ENCODE measurements at places on chromosomes 2 and 18.

DNA sequence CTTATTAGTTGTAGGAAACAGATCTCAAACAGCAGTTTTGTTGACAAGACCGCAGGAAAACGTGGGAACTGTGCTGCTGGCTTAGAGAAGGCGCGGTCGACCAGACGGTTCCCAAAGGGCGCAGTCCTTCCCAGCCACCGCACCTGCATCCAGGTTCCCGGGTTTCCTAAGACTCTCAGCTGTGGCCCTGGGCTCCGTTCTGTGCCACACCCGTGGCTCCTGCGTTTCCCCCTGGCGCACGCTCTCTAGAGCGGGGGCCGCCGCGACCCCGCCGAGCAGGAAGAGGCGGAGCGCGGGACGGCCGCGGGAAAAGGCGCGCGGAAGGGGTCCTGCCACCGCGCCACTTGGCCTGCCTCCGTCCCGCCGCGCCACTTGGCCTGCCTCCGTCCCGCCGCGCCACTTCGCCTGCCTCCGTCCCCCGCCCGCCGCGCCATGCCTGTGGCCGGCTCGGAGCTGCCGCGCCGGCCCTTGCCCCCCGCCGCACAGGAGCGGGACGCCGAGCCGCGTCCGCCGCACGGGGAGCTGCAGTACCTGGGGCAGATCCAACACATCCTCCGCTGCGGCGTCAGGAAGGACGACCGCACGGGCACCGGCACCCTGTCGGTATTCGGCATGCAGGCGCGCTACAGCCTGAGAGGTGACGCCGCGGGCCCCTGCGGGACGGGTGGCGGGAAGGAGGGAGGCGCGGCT, at the start of gene TYMS:
Gene TYMS (plus strand): TSS at position 343 of the 690 bp plus-strand sequence. CDS start 90 bp downstream, at position 433.
- peak; percentile 79 for DNase-seq

DNA sequence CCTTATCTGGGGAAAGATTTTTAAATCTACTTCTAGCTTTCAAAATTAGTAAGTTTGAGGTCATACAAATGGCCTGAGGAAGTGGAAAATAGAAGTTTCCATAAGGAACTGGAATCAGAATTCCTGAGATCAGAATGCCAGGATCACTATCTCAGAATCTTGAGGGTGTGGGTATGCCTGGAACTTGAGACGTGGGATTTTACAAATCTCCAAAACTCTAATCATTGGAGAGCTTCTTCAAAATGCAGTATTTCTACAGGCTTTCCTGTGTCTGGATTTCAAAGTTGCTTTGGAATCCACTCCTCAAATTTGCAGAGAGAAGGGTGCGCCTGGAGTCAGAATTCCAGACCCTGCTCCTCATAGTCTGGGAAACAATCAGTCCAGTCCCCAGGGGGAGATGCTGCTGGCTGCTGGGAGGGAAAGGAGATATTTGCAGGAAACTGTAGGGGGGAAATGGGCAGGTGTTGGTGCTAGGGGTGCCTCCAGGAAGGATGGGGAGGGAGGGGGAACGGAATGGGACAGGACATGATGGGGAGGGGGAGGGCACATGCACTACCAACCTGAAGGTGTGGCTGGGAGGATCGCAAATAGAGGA, 31.0 kb upstream of the CATIP start:
- DNase-seq = no peak

GRCh38 chr2:190053426-190053825, 9.1 kb downstream of the MSTN start:
- DNase-seq = no peak

GRCh38 chr2:163132850-163133249, 294.3 kb upstream of the KCNH7 start:
- no peak for DNase-seq

GRCh38 chr2:187208199-187208785, 239.8 kb downstream of the CALCRL start:
- DNase-seq = no peak

- no peak for DNase-seq
Observed at GRCh38 chr2:83850071-83850725, 608.9 kb downstream of the SUCLG1 start.

GRCh38 chr18:2536493-2536892, 34.8 kb downstream of the METTL4 start:
- no peak for DNase-seq

DNA sequence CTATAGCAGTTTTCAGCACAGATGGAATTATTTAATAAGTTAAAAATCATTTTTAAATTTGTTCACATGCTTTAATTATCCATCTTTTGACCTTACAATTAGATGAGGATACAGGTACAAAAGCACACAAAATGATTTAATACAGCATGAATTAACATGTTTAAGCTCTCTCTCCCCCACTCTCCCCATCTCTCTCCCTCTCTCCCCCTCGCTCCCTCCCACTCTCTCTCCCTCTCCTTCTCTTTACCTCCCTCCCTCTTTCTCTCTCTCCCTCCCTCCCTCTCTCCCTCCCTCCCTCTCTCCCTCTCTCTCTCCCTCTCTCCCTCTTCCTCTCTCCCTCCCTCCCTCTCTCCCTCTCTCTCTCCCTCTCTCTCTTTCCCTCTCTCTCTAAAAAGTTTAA, 7.6 kb downstream of the NBAS start:
- no peak for DNase-seq

- no peak for DNase-seq
Observed at GRCh38 chr2:166223298-166223697, 95.5 kb upstream of the SCN1A start.

- DNase-seq = no peak
Observed at GRCh38 chr2:177211576-177212105, 953 bp upstream of the HNRNPA3 start.

DNA sequence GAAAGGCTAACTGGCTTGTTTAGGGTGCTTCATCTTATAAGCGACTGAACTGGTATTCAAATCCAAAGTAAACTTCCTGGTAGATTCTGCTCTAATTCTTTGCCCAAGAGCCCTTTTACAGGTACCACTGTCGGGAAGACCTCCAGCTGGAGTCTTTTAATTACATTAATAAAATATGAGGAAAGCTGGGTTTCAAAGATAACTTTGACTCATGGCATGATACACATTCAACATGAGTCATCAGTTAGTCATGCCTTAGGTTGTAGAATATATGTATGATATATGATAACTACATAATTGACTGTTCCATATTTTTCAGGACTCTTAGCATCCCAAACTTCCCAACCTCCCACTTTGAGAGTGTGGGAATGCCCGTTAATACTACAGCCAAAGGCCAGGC, 32.3 kb downstream of the ZCCHC2 start:
- no peak for DNase-seq

- DNase-seq = no peak
Observed at GRCh38 chr2:64985447-64985846, 3.8 kb upstream of the SLC1A4 start.

DNA sequence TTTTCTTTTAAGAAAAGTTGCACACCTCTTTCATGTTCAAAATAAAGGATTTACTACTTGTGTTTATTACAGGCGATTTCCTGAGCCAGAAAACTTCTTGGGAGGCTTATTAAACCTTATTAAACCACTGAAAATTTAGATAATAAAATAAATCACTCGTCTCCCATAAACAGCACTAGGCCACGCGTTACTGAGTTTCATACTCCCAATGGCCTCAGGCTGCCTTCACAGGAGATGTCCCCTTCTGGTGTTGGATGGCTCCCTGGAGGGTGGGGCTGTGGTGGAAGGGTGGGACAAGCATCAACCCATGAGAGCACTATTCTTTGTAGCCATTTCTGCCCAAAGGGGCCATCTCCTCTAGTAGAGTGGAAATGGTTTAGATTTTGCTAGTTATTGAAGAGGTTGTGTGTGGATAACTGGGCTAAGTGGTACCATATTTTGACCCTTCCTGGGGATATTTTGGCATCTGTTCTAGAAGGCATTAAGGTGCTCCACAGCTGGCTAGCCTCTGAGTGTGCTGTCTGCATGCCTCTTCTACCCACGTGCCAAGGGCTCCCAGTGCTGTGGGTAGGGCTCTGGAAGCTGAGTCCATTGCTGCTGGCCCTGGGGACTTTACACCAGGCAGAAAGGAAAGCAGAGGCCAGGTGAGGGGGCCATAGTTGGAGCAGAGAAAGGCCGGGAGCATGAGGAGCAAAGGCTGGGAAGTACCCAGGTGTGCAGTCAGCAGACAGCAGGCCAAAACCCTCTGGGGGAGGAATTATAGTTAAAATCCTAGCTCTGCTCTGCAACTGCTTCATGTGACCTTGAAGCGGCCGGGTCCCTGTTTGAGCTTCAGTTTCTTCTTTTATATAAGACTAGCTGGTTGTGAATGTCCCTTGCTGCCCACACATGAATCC, 121.7 kb upstream of the SMAD2 start:
- no peak for DNase-seq

- DNase-seq = no peak
Observed at GRCh38 chr18:13909141-13909940, 6.0 kb downstream of the MC2R start.

- no peak for DNase-seq
Observed at GRCh38 chr2:16218625-16219024, 278.3 kb downstream of the MYCN start.

GRCh38 chr2:2165135-2165534, 165.9 kb downstream of the MYT1L start:
- DNase-seq = no peak

- no peak for DNase-seq
Observed at GRCh38 chr2:8229546-8229986, 452.3 kb upstream of the ID2 start.

DNA sequence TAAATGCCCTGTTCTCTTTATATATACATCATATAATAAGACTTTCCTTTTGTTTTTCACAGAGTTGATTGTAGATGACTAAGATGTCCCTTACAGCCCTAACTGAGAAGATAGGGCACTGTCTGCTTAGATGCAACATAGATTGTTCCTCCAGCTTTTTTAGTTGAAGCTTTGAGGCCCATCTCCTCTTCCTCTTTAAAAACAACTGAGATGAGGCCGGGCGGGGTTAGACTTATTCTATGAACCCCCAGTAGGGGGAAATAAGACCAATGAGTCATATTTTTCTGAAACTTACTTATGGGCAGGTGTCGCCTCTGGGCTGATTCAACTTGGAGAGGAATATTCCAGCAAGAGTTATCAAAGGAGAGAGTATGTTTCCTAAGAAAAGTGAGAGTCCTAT, 84.6 kb downstream of the FBXO15 start:
- no peak for DNase-seq

GRCh38 chr2:177691177-177691576, 298.6 kb downstream of the AGPS start:
- no peak for DNase-seq

GRCh38 chr2:71220743-71221142, 6.2 kb downstream of the PAIP2B start:
- no peak for DNase-seq

GRCh38 chr2:33038799-33039198, 92.0 kb downstream of the LTBP1 start:
- DNase-seq = no peak

GRCh38 chr2:27724905-27725701, 46.4 kb upstream of the MRPL33 start:
- DNase-seq = no peak

- no peak for DNase-seq
Observed at GRCh38 chr2:167961536-167962048, 285.8 kb downstream of the STK39 start.

- DNase-seq = no peak
Observed at GRCh38 chr2:144032566-144032965, 487.4 kb downstream of the ZEB2 start.

- DNase-seq = no peak
Observed at GRCh38 chr18:8942021-8942908, 160.2 kb upstream of the NDUFV2 start.

DNA sequence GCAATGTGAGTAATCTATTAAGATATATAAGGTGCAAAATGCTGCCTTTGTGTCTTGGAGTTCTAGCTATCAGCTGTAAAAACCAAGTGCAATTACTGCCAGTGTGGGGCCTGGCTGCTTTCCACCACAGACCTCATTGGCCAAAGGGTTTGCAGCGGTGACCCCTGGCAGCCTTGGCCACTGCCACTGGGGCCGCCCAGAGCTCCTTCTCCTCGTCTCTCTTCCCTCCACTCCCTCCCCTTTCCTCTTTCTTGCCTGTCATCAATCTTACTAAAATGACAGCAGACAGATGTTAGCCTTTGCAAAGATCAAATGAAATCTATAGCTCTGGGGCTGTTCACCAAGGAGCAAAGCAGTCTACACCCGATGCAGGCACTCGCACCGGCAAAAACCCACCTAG, 986.3 kb downstream of the BCL11A start:
- DNase-seq = no peak

- DNase-seq = no peak
Observed at GRCh38 chr2:144801766-144802165, 281.8 kb upstream of the ZEB2 start.

DNA sequence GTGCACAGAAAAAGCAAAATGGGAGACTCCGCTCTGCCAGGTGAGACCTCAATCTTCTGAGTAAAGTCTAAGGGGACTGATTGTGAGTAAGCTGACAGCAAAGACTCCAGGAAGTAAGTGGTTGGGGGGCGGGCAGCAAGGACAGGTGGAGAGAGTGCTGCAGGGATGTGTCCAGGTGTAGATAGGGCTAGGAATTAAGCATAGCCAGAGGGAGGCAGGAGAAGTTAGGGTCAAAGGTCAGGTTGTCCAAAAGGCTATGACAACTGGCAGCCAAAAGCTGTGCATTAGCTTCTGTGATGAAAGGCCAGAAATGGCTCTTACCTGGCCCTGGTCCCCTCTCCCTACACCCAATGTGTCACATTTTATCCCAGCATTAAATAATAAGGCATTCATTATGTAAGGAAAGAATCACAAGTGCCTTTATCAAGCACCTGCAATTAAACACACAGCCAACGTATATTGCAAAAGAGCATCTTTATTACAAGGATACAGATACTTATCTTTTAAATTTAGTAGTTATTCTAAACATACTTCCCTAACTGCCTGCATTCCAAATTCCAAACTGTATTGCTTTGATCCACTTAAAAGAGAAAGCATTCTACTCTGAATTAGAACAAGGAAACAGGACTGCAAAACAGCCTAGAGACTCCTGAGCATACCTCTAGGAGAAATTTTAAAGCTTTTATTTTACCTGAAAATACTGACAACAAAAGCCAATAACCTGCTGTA, 247.9 kb downstream of the IRS1 start:
- DNase-seq = no peak

DNA sequence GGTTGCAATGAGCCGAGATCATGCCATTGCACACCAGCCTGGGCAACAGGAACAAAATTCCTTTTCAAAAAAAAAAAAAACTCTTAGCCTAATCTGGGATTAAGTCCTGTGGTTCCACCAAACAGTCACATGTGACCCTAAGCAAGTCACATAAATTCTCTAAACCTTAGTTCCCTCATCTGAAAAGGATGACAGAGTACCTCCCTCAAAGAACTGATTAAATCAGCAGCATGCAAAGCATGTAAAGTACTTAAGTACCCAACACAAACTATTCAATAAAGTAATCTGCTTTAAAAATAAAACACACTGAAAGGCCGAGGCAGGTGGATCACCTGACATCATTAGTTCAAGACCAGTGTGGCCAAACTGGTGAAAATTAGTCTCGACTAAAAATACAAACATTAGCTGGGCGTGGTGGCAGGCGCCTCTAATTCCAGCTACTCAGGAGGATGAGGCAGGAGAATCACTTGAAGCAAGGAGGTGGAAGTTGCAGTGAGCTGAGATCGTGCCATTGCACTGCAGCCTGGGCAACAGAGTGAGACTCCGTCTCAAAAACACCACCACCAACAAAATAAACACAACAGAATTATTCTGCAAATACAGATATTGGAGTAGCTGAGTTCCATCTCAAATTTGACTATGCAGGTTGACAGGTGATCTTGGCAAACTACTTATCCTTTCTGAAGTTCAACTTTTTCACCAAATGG, 7.0 kb downstream of the USP34 start:
- DNase-seq = no peak

GRCh38 chr18:8474661-8475060, 134.6 kb upstream of the RAB12 start:
- no peak for DNase-seq

Measured in NCI-H510A (cell line).